ENCODE measurements at places on chromosomes 16 and 17. TPM values are rescaled to one million over a fixed set of nuclear protein-coding genes. Genes with fewer than 3 reads are reported as not detected.

AXIN2 gene
- total RNA-seq = 33.4 TPM

TP53 gene
- 198 TPM for total RNA-seq

GRCh38 chr16:1089822-1090619 lies 6.0 kb downstream of the C1QTNF8 start:
- no peak for DNase-seq

GRCh38 chr16:7148606-7149005 lies 184.0 kb upstream of the RBFOX1 start:
- no peak for DNase-seq

DNA sequence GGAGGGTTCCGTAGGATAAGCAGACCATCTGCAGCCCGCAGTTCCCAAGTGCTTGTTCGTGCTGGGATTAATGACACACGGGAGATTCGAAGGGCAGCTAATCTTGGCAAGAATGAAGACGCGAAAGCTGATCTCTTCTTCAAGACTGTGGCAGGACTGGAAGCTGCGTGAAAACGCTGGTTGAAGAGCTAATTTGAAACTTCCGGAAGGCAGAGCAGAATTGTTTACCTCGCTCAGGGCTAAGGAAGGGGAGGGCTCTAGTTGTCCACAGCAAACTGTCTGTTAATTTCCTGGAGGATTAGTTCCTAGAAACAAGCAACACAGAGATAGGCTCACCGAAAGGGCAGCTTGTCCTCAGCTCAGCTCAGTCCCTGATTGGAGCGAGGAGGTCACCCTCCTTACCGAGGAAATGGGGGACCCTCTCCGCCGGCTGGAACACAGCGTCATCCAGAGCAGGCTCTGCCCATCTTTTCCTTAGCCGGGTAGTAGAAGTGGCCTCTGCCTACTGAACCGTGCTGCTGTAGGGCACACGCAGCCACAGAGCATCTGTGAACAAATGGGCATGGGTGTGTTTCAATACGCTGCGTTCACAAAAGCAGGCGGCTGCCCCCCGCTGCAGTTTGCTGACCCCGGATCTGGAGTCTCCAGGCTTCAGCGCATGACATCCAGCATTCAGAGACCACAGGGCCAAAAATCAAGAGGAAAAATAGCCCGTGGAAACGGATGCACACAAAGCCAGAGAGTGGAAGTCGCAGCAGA lies 16.7 kb upstream of the BAIAP2 start:
- no peak for DNase-seq

DNA sequence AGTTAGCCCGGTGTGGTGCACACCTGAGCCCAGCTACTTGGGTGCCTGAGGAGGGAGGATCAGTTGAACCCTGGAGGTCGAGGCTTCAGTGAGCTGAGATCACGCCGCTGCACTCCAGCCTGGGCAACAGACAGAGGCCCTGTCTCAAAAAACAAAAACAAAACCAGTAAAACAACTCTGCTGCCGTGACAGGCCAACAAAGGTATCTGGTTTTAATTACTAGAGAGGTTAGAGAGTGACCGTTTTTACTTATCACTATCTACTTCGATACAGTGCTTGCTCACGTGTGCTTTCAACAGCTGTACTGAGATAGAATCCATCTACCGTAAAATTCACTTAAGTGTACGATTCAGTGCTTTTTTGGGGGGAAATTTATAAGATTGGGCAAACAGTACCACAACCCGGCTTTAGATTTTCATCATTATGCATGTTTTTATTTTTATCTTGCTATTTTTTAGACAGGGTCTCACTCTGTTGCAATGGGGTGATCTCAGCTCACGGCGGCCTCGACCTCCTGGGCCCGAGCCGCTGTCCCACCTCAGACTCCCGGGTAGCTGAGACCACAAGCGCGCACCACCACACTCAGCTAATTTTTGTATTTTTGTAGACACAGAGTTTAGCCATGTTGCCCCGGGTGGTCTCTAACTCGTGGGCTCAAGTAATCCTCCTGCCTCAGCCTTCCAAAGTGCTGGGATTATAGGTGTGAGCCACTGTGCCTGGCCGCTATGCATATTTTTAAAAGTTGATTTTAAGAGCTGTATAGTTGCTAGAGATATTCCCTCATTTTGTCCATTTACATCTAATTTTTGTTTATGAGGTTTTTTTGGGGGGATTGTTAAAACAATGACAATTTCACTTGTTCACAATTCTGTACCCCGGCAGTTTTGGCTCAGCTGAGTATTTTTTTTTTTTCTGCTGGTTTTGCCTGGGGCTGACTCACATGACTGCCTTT lies 30.9 kb downstream of the SERPINF1 start:
- DNase-seq = no peak

Measured in H1 (cell line).